Karpas-422 (cell line): ENCODE measurements at places on chromosomes 12 and 14. TPM values are rescaled to one million over a fixed set of nuclear protein-coding genes. Genes with fewer than 3 reads are reported as not detected.

- H3K27me3 ChIP-seq, result no peaks in the 10 kb centered on the region
- peak; percentile 83 for DNase-seq
- peak overlapping the region; percentile 55 for H3K4me3 ChIP-seq
These were observed 103.7 kb downstream of the SCARB1 start for GRCh38 chr12:124759841-124760503.

MYF6 gene
- total RNA-seq, result not detected in 2 replicates

DNA sequence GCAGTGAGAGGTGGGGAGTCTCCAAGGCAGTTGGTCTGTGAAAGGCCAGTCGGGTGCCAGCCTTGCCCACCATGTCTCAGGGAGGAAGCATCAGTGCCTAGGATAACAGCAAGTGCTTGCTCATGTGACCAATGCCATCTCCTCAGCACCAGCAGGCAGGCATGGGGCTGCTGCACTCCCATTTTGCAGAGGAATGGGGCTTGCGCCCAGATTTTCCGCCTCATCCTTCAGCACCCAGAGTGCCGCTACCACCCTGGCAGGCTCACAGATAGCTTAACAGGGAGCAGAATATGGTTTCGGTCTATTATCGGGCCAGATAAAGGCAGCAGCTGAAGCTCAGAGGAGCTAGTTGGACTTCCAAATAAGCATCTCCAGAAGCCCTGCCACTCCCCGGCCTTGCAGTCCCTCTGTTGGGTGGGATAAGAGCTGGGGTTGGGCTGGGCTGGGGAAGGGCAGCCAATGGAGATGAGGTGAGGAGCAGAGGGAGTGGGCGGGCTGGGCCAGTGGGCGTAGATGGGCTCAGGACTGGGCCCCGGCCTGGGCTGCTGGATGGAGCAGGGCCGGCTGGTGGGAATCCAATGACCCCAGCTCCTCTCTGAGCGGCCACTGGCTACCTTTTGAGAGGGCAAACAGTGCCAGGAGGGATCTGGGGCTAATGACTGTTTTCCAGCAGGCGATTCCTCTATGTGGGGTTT lies 8.4 kb upstream of the KRT80 start:
- H3K4me1 ChIP-seq, result no peaks in the 10 kb centered on the region
- no peak overlapping the region for H3K27ac ChIP-seq
- no peak overlapping the region for H3K4me3 ChIP-seq
- DNase-seq, result no peak
- no peaks in the 10 kb centered on the region for H3K27me3 ChIP-seq
- no peaks in the 10 kb centered on the region for H3K36me3 ChIP-seq

DNA sequence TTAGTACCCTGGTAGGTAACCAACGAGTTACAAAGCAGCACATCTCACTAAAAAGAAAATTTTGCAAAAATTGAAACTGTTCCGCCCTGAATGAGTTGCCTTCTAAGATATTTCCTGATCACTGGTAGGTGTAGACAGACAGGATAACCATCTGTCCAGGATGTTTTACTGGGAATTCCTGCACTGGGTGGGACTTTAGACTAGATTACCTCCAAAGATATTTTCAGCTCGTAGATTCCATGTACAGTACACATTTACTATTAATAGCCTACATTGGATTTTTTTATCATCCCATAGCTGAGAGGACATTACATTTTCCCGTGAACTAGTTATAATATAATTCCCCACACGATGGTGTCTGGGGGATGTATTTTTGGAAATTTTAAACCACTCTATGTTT lies 139.6 kb downstream of the DYRK2 start:
- no peaks in the 10 kb centered on the region for H3K27me3 ChIP-seq
- no peak overlapping the region for H3K27ac ChIP-seq
- peaks cover 17% of the 10 kb centered on the region for H3K4me1 ChIP-seq
- no peak for DNase-seq
- H3K4me3 ChIP-seq, result no peak overlapping the region

GRCh38 chr12:113469949-113470743 lies 1.5 kb downstream of the LHX5 start:
- no peak for DNase-seq
- H3K27ac ChIP-seq, result no peak overlapping the region
- no peaks in the 10 kb centered on the region for H3K4me1 ChIP-seq

GRCh38 chr12:9763025-9763424 lies 2.3 kb upstream of the CD69 start:
- peaks cover 43% of the 10 kb centered on the region for H3K4me1 ChIP-seq
- H3K36me3 ChIP-seq, result no peaks in the 10 kb centered on the region
- H3K27me3 ChIP-seq, result peaks cover 4% of the 10 kb centered on the region; the same call in 1 of the 2 replicates
- no peak overlapping the region for H3K27ac ChIP-seq

KIF5A gene
- 21.5 and 24.0 TPM in 2 replicates for total RNA-seq

DNA sequence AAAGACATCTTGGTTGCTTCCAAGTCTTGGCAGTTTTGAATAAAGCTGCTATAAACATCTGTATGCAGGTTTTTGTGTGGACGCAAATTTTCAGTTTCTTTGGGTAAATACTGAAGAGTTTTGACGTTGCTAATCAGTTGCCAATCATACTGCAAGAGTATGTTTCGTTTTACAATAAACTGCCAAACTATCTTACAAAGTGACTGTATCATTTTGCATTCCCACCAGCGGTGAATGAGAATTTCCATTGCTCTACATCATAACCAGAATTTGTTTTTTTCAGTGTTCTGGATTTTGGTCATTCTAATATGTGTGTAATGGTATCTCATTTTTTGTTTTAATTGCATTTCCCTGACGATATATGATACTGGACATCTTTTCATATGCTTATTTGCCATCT lies 190.8 kb upstream of the PARP11 start:
- H3K36me3 ChIP-seq, result no peaks in the 10 kb centered on the region
- 0 out of 2 replicates have a peak, but pooled peaks cover 2% of the 10 kb centered on the region for H3K27me3 ChIP-seq
- no peak overlapping the region for H3K27ac ChIP-seq
